Vagina (tissue), 2 donors: ENCODE measurements at places on chromosomes 7 and 10.
A peak's percentile ranks its signal among the peaks of the same experiment; 100 is the strongest.

GRCh38 chr10:26700884-26701630, 3.6 kb downstream of the PDSS1 start:
- no peak for DNase-seq
- H3K4me1 ChIP-seq = peaks cover 19% of the 10 kb centered on the region

DNA sequence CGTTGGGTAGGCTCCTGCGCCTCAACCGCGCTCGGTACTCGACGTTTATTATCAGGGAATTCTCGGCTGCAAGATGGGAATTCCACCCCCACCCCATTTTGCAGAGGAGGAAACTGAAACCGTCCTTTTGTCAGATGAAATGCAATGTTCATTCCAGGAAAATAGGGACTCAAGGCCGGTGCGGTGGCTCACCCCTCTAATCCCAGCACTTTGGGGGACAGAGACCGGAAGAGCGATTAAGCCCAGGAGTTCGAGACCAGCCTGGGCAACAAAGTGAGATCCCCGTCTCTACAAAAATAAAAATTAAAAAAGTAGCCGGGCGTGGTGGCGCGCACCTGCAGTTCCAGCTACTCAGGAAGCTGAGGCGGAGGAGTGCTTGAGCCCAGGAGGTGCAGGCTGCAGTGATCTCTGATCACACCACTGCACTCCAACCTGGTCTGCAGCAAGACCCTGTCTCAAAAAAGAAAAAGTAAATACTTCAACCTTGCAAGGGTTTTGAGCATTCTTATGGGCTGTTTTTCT, 720 bp upstream of the RFC2 start:
- H3K4me1 ChIP-seq = peaks cover 26% of the 10 kb centered on the region
- no peaks in the 10 kb centered on the region for H3K27me3 ChIP-seq
- no peak for DNase-seq
- H3K4me3 ChIP-seq = peak overlapping the region; percentile 94
- H3K27ac ChIP-seq = peak overlapping the region; percentile 96

DNA sequence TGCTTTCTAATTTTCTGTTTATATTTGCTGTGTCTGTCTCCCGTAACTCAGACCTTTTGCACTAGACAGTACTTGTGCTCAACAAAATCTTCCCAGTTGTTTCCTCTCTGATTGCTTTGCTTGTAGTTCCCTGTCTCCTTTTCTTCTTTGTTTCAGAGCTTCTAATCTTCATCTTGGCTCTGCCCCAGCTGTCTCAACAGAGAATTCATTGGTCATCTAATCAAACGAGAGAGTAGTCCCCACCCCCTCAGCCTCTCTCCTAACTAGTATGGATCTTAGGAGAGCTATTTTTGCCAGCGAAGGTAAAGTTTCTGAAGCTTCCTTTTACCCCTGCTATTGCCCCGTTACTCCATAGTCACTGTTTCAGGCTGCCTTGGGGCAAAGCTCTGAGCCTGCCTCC, 32.8 kb downstream of the SLC26A4 start:
- H3K4me3 ChIP-seq = no peak overlapping the region
- no peak for DNase-seq
- H3K27ac ChIP-seq = no peak overlapping the region
- no peaks in the 10 kb centered on the region for H3K36me3 ChIP-seq
- peaks cover 5% of the 10 kb centered on the region for H3K4me1 ChIP-seq
- H3K27me3 ChIP-seq = no peaks in the 10 kb centered on the region

GRCh38 chr10:50508315-50509051, 115.3 kb downstream of the SGMS1 start:
- H3K27me3 ChIP-seq = no peaks in the 10 kb centered on the region
- no peaks in the 10 kb centered on the region for H3K36me3 ChIP-seq
- peaks cover 25% of the 10 kb centered on the region for H3K4me1 ChIP-seq
- no peak for DNase-seq
- no peak overlapping the region for H3K27ac ChIP-seq
- no peak overlapping the region for H3K4me3 ChIP-seq

DNA sequence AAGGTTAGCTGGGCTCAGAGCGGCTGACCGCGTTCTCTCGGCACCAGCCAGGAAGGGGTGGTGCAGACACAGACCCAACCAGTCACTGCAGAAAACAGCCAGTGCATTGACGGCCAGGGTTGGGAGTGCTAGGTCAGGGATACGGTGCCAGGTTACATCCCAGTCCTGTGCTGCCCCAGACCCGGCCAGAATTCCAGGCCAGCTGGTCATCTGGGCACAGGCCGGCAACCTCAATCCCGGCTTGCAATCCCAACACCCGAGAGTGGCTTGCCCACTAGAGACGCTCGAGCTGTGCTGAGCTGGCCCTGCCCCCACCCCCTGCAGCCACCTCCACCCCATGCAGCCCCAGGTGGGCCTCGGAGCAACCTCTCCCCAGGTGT, 3.8 kb downstream of the PRAP1 start:
- no peak overlapping the region for H3K4me3 ChIP-seq
- H3K27me3 ChIP-seq = no peaks in the 10 kb centered on the region
- H3K4me1 ChIP-seq = no peaks in the 10 kb centered on the region
- H3K36me3 ChIP-seq = no peaks in the 10 kb centered on the region

DNA sequence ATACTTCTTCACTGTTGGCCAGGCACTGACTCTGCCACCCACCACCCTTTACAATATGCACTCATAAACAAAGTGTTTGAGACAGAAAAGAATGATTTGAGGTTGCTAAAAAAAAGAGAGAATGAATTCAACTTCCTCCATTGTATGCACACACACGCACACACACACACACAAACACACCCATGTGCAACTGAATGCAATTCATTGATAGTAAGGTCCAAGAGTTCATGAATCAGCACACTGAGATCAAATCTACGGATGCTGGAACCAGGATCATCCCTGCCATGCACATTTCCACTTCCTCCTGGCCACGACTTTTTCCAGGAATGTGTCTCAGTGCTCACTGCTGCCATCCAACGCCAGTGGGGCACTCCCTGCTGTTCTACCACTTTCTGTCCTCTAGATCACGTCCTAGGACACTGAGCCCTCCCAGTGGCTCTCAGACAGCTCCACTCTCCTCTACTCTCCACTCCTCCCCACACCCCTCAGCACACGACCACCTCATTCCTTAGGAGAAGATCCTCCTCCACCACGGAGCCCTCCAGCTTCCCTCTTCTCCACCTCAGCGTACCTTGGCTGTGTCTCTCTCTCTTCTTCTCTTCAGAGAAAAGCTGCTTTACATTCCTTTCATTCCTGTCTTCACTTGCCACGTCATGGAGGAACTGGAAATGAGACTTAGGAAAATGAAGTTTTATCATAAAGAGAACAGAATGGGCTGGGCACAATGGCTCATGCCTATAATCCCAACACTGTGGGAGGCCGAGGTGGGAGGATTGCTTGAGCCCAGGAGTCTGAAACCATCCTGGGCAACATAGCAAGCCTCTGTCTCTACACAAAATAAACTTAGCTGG, 12.0 kb upstream of the TMEM213 start:
- H3K4me1 ChIP-seq = no peaks in the 10 kb centered on the region

DNA sequence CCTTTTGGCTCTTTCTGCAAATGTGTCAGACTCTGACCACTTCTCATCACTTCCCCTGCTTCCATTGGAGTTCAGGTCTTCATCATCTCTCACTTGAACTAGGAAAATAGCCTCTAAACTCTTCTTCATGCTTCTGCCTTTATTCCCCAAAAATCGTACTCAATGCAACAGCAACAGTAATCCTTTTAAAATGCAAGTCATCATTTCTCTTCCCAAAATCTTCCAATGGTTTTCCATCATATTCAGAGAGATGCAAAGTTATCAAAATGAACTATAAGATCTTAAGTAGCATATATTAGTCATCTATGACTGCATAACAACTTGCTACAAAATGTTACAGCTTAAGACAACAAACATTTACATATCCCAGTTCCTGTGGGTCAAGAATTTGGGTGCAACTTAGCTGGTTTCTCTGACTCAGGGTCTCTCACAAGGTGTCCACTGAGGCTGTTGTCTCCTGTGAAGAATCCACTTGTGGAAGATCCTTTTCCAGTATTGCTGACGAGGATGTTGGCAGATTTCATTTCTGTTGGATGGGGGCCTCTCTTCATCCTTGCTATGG, 31.0 kb upstream of the ETV1 start:
- no peaks in the 10 kb centered on the region for H3K36me3 ChIP-seq
- H3K4me1 ChIP-seq = no peaks in the 10 kb centered on the region
- H3K4me3 ChIP-seq = no peak overlapping the region

GRCh38 chr7:43119371-43120075, 7.1 kb downstream of the HECW1 start:
- H3K36me3 ChIP-seq = no peaks in the 10 kb centered on the region
- H3K4me1 ChIP-seq = no peaks in the 10 kb centered on the region
- no peak overlapping the region for H3K27ac ChIP-seq
- DNase-seq = no peak

DNA sequence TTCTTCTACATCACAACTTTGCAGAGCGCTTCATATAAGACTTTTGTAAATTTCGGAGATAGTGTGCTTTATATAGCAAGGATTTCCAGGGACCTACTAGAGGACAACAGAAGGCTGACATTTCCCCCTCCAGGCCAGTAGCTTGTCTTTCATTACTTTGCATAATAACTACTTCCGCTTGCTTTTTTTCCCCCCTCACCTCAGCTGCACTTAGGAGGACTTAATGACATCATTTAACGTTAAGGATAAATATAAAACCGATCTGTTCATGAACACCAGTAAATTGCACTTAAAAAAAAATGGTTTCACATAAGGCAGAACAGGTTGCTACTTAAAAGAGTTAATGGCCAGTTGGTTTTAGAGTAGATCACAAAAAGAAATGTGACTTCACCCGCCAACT, 172.3 kb downstream of the AUTS2 start:
- no peak for DNase-seq
- peaks cover 11% of the 10 kb centered on the region for H3K4me1 ChIP-seq
- no peak overlapping the region for H3K27ac ChIP-seq
- H3K36me3 ChIP-seq = no peaks in the 10 kb centered on the region

DNA sequence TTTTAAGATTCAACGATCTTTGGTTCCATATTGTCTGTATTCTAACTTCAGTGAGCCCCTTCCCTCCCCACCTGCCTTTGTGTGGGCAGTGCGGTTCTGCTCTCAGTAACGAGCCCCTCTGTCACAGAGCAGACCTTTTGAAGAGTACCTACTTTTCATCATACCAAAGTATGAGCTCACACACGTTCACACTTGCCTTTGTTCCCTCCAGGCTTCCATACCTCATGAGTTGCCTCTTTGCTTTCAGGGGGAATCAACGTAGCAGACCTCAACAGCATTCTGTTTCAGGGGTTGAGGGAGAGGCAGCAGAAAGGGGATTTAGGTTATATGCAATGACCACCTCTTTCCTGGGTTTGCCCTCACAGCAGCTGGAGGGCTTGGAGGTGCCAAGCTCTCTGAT, 211.4 kb upstream of the MDFIC start:
- H3K27me3 ChIP-seq = no peaks in the 10 kb centered on the region
- DNase-seq = no peak
- no peaks in the 10 kb centered on the region for H3K4me1 ChIP-seq
- no peak overlapping the region for H3K4me3 ChIP-seq

GRCh38 chr10:27433976-27434375, 70.1 kb upstream of the RAB18 start:
- DNase-seq = no peak
- H3K4me3 ChIP-seq = no peak overlapping the region
- H3K4me1 ChIP-seq = no peaks in the 10 kb centered on the region

DNA sequence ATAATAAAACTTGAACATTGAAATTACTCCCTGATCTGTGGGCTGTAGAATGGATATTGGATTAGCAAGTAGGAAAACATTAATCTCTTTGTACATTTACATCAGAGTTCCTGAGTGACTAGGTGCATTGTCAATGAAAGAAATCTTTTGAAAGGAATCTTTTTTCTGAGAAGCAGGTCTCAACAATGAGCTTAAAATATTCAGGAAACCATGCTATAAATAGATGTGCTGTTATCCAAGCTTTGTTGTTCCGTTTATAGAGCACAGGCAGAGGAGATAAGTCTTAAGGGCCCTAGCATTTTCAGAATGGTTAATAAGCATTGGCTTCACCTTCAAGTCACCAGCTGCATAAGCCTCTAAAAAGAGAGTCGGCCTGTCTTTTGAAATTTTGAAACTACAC, 41.3 kb upstream of the SLC16A12 start:
- H3K4me3 ChIP-seq = no peak overlapping the region
- H3K4me1 ChIP-seq = no peaks in the 10 kb centered on the region
- no peaks in the 10 kb centered on the region for H3K36me3 ChIP-seq
- H3K27ac ChIP-seq = no peak overlapping the region

GRCh38 chr10:18582803-18583202, 68.6 kb downstream of the NSUN6 start:
- no peak for DNase-seq
- no peaks in the 10 kb centered on the region for H3K4me1 ChIP-seq
- no peak overlapping the region for H3K27ac ChIP-seq
- no peaks in the 10 kb centered on the region for H3K27me3 ChIP-seq

DNA sequence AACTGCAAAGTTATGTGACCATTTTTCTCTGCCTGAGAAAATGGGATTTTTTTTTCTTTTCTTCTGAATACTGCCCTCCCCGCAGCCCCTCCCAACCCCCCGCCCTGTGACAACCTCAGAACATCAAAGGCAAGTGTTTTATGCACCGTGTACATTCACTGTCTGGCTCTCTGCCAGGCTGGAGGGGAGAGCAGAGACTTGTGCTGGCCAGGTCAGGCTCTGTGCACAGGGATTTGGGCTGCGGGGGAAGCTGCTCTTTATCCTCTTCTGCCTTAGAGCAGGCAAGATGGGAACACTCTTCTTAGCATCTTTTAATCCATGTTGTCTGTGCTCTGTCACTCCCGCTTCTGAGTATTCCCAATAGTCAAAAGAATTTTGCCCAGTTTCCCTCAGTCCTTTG, 195.1 kb downstream of the CCSER2 start:
- no peaks in the 10 kb centered on the region for H3K36me3 ChIP-seq
- DNase-seq = no peak
- H3K27me3 ChIP-seq = no peaks in the 10 kb centered on the region

DNA sequence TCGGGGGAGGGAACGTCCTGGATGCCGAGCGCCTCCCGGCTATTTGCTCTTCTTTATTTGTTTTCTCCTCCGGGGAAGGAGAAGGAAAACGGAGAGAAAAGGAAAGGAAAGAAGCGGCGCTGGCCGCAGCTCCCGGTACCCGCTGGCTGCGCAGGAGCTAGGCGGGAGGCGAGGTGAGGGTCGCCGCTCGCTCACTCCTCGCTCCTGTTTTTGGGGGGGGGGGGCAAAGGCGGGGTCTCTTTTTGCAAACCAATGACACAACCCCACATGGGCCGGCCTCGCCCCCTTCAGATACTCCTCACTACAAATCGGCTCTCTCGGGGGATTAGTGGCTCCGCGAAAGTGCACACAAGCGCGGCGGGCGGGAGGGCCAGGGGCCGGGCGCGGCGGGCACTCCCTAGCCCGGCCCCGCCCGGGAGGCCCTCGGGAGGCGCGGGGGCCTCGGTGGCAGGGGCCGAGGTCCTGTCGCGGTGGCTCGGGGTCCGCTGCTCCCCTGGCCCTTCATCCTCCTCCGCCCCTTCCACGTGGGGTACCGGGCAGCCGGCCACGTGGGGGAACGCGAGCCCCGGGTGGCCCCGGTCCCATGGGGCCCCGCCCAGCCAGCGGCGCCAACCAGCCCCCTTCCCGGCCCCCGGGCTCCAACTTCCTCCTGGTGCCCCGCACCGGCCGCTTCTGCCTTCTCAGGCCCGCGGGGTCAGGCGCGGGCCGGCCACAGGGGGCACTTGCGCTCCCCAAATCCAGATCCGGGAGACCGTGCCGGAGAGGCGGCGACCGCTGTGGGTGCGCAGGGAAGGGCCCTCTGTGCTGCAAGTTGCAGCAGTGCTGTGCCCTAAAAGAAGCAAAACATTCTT, 718 bp upstream of the CTBP2 start:
- peak overlapping the region; percentile 96 for H3K4me3 ChIP-seq
- H3K4me1 ChIP-seq = peaks cover 32% of the 10 kb centered on the region
